ENCODE measurements at places on chromosomes 7 and 10.

DNA sequence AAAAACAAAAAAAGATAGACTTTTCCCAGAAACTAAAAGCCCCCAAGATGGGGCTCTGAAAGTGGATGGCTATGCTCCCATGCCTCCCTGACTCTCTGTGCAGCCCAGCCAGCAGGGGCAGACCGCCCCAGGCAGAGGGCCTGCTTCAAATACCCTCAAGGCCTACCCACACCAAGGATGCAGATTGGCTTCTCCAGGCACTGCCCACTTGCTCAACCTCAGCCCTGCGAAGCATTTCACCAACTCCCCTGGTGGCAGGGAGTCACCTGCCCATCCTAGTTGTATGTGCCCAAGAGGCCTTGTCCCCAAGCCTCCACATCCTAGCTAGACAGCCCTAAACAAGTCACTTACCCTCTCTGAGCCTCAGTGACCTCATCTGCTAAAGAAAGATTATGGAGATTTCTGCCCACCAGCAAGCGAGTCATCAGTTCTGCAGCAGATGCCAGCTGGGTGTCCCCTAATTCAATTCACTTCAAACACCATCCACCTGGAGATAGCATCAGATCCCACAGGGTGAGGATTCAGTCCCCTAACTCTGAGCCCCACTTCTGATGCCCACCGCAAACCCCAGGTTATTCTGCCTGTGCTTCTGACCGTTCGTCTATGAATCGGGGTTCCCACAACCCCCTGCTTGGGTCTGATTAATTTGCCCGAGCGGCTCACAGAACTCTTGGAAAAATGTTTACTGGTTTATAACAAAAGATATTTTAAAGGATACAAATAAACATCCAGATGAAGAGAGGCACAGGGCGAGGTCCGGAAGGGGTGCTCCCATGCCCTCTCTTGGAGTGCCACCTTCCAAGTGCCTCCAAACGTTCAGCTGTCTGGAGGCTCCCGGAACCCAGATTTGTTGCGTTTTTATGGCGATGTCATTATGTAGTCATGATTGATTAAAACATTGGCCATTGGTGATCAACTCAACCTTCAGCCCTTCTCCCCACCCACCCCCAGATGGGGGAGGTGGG, 18.6 kb upstream of the ZMIZ1 start:
- no peak for DNase-seq

DNA sequence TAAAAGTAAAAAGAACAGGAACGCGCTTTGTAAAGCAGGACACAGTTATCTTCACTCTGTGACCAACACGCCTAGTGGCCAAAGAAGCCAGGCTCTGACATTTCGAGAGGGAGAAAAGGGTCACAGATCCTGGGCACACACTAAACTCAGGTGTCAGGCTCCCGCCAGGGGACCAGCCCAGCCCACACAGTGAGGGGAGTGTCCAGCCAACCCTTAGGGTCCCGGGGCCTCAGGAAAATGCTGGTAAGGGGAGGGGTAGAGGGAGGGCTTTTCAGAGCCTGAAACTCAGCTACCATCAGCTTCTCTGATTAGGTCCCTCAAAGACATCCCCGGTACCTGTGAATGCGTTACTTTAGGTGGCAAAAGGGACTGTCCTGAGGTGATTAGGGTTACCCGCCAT, 16.6 kb downstream of the ANXA11 start:
- DNase-seq = no peak

DNA sequence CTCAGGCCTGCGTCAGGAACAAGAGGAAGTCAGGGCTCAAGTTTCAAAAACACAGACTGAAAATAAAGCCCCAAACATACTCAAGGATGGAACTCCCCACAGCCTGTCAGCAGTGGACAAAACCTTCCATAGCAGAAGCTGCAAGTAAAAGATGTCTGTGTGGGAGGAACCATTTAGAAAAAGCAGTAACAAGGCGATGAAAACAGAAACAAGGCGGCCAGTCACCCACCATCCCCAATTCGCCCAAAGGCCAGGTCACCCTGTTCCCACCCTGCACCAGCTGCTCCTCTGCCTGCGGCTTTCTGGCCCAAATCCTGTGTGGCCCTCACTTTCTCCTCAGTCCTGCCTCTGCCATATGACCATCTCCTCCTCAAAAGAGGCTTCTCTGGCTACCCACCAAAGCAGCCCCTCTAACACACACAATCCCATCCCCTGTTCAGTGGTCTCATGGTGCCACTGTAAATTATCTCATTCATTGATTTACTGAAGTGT, 27.8 kb downstream of the KCNMA1 start:
- no peak for DNase-seq

DNA sequence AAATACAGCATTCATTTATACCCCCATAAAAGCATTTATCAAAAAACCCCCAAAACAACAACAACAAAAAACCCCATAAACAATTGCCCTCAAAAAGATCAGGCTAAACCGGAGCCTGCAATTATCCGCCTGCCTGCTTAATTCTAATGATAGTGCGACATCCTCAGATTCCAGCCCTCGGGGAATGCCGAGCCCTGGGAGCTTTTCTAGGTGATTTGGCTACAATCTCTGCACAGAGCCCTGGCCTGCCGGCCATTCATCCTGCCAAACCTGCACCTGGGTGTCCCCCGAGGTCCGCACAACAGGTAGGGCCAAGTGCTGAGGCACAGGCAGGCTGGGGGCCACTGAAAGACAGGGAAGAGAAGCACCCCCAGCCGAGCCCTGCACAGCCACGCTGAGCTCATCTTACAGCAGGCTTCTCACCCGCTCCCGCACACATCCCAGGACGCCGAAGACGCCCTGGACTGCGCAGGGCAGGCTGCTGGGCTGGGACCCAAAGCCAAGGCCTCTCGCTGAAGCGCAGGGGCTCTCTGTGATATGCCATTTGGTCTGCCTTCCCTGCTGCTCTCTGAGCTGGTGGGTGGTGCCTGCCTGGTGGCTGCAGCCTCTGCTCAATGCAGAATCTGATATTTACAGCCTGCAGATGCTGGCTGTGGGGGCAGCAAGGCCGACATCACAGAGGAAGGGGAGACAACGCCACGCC, 57.5 kb downstream of the CAMK2B start:
- no peak for DNase-seq

GRCh38 chr10:70590655-70591416, 11.7 kb downstream of the PRF1 start:
- DNase-seq = no peak

GRCh38 chr7:33066771-33067170, 4.2 kb upstream of the NT5C3A start:
- DNase-seq = no peak

- DNase-seq = no peak
These were observed 15.3 kb downstream of the LIPA start for GRCh38 chr10:89236226-89236797.

GRCh38 chr10:1424648-1425047, 312.7 kb downstream of the ADARB2 start:
- no peak for DNase-seq

Measured in CD8-positive, alpha-beta T cell (primary cell).